ENCODE measurements at places on chromosomes 5 and 9.

- no peak for DNase-seq
These were observed 13.3 kb downstream of the BTNL3 start for GRCh38 chr5:181001947-181002346.

GRCh38 chr5:171872666-171873065 lies 87.0 kb downstream of the SMIM23 start:
- no peak for DNase-seq

GRCh38 chr9:107046692-107047091 lies 183.7 kb downstream of the ZNF462 start:
- DNase-seq, result no peak

GRCh38 chr9:33260372-33260771 lies 4.1 kb downstream of the BAG1 start:
- DNase-seq, result no peak

GRCh38 chr5:128870923-128871322 lies 94.4 kb upstream of the SLC27A6 start:
- no peak for DNase-seq

GRCh38 chr9:132880324-132880661 lies 1.6 kb downstream of the SPACA9 start:
- no peak for DNase-seq

DNA sequence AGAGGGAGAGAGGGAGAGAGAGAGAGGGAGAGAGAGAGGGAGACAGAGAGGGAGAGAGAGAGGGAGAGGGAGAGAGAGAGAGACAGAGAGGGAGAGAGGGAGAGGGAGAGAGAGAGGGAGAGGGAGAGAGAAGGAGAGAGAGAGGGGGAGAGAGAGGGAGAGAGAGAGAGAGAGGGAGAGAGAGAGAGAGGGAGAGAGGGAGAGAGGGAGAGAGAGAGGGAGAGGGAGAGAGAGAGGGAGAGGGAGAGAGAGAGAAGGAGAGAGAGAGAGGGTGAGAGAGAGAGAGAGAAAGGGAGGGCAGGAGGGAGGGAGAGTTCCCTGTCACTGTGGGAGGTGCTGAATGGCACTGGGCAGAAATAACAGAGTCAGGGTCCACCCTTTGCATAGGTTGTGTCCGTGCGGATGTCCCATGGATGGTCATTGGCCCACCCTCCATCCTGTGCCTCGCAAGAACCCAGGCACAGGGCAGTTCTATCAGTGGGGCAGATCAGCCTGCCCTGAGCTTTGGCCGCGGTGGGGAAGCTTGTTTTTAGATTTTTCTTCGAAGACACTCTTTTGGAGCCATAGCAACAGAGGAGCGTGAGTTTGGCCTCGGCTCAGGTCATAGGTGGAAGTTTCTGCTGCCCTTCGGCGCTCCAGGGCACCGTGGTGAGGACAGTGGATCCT lies 30.1 kb downstream of the ADAMTSL2 start:
- DNase-seq, result no peak

- no peak for DNase-seq
These were observed 35.6 kb upstream of the HAND1 start for GRCh38 chr5:154513669-154514084.

GRCh38 chr5:136814619-136815378 lies 449.5 kb upstream of the TRPC7 start:
- DNase-seq, result no peak

- DNase-seq, result no peak
These were observed 208.0 kb downstream of the KCTD16 start for GRCh38 chr5:144378681-144379080.
